ENCODE measurements at places on chromosomes 7 and 10. TPM values are rescaled to one million over a fixed set of nuclear protein-coding genes. Genes with fewer than 3 reads are reported as not detected.

DNA sequence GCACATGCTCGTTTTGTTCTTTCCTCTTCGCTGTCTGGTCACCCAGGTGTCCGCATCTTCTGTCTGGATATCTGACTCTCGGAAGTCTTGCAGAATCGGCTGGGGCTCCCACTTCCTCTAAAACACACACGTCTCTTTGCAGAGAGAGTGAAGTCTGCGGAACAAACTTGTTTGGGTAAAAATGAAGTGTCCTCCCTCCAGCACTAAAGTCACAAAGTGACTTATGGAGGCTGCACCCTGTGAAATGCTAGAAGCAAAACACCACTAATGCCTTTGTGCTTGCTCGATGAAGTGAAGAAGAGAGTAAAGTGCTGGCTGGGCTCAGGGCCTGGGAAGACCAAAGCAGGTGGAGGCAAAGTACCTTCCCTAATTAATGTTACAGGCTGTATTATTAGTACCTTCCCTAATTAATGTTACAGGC lies 71.4 kb downstream of the FGFR2 start:
- no peak for ATAC-seq

DNA sequence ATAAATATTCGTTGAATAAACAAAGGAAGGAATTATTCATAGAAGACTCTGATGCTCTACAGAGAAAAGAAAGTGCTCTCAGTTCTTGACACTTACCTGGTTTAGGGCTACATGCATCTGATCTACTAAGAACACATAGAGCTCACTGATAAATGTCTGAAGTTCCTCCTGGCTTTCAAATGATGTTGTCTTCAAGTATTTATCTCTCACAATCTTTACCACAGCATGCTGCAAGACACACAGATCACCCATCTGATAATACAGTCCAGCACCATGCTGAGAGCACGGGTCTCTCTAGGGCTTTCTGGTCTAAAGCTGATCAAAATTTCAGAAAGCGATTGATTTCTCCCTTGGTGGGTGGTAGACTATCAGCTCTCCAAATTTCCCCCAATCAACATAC lies 44.5 kb upstream of the MRPS16 start:
- no peak for ATAC-seq

- no peak for ATAC-seq
Measured at GRCh38 chr10:59106441-59106840, 70.0 kb upstream of the PHYHIPL start.

Gene CTTNBP2
- total RNA-seq: not detected

Gene HOXA1
- 26.9 TPM for total RNA-seq

Measured in motor neuron (in vitro differentiated cells).